Memory B cell (primary cell): ENCODE measurements at places on chromosomes 12 and 14.
A peak's percentile ranks its signal among the peaks of the same experiment; 100 is the strongest.

- H3K36me3 ChIP-seq, result no peaks in the 10 kb centered on the region
- no peak overlapping the region for H3K4me3 ChIP-seq
- no peak overlapping the region for H3K27ac ChIP-seq
Measured at GRCh38 chr14:52058341-52058740, 10.5 kb downstream of the NID2 start.

GRCh38 chr12:2501464-2502191 is 293.1 kb upstream of the FKBP4 start:
- no peak overlapping the region for H3K4me3 ChIP-seq
- no peak overlapping the region for H3K27ac ChIP-seq
- H3K4me1 ChIP-seq, result no peaks in the 10 kb centered on the region
- peaks cover 12% of the 10 kb centered on the region for H3K27me3 ChIP-seq
- H3K36me3 ChIP-seq, result no peaks in the 10 kb centered on the region
- no peak for DNase-seq

DNA sequence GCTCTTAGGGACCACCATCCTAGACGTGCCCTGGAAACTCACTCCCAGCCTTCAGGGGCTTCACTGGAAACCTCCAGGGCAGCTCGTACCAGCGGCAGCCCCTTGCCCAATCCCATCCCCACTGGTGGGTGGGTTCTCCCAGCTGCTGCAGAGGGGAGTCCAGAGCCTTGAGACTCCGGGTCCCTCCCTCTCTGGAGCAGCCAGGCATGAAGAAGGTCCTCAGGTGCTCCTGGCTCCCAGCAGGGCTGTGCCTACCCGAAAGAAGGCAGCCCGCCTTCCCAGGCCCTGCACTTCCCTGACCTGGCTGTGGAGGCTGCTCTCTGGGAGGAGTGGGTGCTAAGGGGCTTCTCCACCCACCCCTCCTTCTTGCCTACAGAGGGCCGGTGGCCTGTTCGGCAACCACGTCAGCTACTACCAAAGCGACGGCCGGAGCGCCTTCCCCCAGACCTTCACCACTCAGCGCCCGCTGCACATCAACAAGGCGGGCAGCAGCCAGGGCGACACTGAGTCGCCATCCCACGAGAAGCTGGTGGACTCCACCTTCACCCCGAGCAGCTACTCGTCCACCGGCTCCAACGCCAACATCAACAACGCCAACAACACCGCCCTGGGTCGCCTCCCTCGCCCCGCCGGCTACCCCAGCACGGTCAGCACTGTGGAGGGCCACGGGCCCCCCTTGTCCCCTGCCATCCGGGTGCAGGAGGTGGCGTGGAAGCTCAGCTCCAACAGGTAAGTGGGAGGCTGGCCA is 115.5 kb upstream of the FKBP4 start:
- no peak for DNase-seq
- peaks cover 3% of the 10 kb centered on the region for H3K27me3 ChIP-seq
- H3K27ac ChIP-seq, result no peak overlapping the region
- peaks cover 2% of the 10 kb centered on the region for H3K4me1 ChIP-seq

DNA sequence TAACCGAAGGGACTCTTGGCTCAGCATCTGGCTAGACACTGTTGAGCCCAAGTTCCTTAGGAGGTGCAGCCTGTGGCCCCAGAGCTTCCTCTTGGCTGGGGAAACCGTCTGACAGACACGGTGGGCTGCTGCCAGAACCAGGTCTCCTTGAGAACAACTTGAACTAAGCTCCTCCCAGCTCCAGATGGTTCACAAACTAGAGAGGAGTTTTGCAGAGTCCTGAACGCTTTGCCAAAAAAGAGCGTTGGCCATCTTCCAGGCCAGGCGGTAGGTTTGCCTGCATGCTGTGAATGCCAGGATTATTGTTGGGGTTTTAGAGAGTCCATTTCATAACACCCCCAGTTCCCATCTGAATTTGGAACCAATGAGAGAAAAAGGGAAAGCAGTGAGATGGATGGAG is 399.8 kb downstream of the RGS6 start:
- H3K36me3 ChIP-seq, result no peaks in the 10 kb centered on the region
- DNase-seq, result no peak
- H3K4me1 ChIP-seq, result no peaks in the 10 kb centered on the region
- H3K27me3 ChIP-seq, result peaks cover 11% of the 10 kb centered on the region

- H3K27me3 ChIP-seq, result no peaks in the 10 kb centered on the region
- H3K4me3 ChIP-seq, result no peak overlapping the region
- H3K27ac ChIP-seq, result no peak overlapping the region
- H3K36me3 ChIP-seq, result peaks cover 4% of the 10 kb centered on the region
- H3K4me1 ChIP-seq, result peaks cover 7% of the 10 kb centered on the region
- no peak for DNase-seq
Measured at GRCh38 chr12:94615260-94616181, 34.8 kb downstream of the TMCC3 start.

DNA sequence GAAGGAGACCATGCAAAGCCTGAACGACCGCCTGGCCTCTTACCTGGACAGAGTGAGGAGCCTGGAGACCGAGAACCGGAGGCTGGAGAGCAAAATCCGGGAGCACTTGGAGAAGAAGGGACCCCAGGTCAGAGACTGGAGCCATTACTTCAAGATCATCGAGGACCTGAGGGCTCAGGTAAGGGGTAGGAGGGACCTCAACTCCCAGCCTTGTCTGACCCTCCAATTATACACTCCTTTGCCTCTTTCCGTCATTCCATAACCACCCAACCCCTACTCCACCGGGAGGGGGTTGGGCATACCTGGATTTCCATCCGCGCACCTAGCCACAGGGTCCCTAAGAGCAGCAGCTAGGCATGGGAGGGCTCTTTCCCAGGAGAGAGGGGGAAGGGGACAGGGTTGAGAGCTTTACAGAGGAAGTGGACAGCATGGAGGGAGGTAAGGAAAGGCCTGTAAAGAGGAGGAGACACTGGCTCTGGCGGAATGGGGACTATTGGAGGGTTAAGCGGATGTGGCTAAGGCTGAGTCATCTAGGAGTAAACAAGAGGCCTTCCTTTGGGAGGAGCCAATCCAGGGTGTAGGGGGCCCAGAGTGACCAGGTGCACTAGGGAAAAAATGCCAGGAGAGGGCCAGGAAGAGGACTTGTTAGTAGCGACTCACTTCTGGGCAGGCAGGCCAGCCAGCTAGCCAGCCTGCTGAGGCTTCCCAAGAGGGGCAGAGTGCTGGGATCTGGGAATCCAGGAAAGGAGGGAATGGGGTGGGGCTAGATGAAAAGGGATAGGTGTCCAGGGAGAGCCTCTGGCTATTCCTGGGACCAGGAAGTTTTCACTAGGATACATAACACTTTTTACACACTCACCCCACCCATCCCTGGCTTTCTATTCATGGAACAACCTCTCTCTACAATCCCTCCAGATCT is 754 bp downstream of the KRT18 start:
- peak overlapping the region; percentile 79 for H3K4me3 ChIP-seq
- no peak overlapping the region for H3K27ac ChIP-seq
- peaks cover 7% of the 10 kb centered on the region for H3K4me1 ChIP-seq
- no peaks in the 10 kb centered on the region for H3K36me3 ChIP-seq

DNA sequence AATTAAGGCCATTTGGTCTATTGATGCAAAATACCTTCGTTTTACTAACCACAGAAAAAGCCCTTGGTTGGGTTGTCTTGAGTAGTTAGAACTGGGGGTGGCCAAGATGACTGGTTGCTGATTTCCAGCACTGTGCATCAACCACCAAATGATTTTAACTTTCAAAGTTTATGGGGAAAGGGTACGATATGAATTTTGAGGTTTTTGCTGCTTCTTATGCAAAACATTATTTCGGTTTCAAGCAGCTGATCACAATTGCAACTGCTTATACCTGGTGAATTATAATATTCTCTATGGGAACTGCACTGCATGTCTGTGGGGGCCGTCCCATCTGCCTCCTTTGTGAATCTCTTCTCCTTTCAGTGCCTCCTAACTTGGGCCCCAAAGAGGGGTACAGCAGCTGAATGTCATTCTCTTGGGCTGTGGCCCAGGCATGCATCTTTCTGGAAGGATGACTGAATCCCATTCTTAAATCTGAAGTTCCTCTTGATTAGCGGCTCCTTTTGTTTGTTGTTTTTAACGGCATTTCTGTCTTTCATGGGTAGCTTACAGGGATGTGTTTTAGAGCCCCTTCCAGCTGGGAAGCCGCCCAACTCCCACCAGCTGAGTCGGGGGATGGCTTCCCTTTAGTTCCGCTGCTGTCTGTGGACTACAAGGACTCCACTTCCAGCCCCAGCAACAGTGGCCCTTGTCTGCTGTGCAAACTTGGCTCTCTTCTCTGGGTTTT is 479.8 kb downstream of the ZFP36L1 start:
- H3K27me3 ChIP-seq, result no peaks in the 10 kb centered on the region
- peaks cover 38% of the 10 kb centered on the region for H3K4me1 ChIP-seq
- peak overlapping the region; percentile 28 for H3K4me3 ChIP-seq
- no peak for DNase-seq
- H3K36me3 ChIP-seq, result peaks cover 2% of the 10 kb centered on the region
- peak overlapping the region; percentile 49 for H3K27ac ChIP-seq

DNA sequence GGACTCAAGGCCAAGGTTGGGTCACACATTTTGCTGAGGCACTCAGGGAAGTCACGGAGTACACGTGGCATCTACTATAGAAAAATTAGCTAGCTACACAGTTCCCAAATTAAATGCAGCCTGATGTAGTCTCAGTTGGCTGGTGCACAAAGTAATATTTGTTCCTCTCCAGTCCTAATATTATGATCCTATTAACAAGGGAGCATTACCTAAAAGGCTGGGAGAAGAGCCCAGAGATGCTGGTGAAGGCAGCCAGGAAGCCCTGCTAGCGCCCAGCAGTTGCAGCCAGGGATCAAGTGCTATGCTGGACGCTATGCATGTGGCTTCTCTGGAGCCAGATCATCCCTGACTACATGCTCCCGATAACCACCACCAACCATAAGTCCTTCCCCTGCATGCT is 88.0 kb upstream of the GSC start:
- H3K36me3 ChIP-seq, result no peaks in the 10 kb centered on the region
- H3K27me3 ChIP-seq, result peaks cover 1% of the 10 kb centered on the region
- no peak for DNase-seq
- no peaks in the 10 kb centered on the region for H3K4me1 ChIP-seq
- no peak overlapping the region for H3K27ac ChIP-seq

DNA sequence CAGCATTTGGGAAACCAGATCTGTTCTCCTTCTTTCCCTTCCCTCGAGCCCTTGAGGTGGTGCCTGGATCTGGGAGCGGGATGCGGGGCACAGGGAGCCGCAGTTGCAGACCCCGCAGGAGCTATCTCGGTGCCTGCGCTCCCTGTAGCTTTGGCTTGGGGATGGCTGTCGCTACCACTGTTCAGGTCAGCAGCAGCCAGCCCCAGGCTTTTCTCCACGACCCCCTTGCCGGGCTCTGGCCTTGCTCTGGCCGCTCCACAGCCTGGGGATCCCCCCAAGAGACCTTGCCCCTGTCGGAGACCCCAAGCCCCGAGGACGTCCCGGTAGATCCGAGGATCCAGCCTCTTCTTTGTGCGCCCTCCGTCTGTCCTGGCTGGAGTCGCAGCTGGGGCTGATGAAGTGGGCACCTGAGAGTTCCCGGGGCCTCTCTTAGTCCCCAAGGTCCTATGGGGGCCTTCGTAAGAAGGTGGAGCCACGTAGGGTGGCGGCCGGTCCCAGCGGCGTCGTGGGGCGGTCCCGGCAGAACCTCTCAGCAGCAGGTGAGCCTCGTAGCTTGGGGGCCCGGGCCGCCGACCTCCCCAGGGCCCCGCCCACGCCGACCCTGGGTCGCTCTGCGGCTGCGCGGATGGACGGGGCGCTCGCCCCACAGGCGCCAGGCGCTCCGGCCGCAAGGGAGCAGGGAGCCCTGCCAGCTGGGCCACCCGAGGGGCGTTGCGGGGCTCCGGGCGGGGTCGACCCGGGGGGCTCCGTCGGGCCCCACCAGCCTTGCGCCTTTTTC is 1.3 kb downstream of the DDN start:
- H3K4me3 ChIP-seq, result peak overlapping the region; percentile 76
- DNase-seq, result peak; percentile 46
- H3K27me3 ChIP-seq, result peaks cover 24% of the 10 kb centered on the region
- peaks cover 29% of the 10 kb centered on the region for H3K4me1 ChIP-seq
- peak overlapping the region; percentile 89 for H3K27ac ChIP-seq

DNA sequence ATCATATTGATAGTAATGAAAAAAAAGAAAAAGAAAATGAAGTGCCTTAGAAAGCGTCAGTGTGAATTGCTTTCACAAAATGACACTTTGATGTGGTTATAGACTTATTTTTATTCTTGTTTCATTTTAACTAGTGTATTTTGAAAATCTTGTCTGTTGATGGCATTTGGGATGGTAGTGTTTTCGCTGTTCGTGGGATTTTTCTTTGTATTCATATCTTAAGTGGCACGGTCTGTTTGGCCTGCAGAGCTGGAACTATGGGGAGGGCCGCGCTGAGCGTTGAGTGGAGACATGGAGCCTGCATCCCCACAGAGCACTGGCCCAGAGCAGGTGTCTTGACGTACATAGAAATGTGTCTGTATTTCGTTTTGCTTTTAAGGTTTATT is 61.6 kb downstream of the WDR20 start:
- no peak overlapping the region for H3K4me3 ChIP-seq
- peaks cover 21% of the 10 kb centered on the region for H3K4me1 ChIP-seq
- no peaks in the 10 kb centered on the region for H3K27me3 ChIP-seq
- H3K36me3 ChIP-seq, result peaks cover 40% of the 10 kb centered on the region
- DNase-seq, result no peak

DNA sequence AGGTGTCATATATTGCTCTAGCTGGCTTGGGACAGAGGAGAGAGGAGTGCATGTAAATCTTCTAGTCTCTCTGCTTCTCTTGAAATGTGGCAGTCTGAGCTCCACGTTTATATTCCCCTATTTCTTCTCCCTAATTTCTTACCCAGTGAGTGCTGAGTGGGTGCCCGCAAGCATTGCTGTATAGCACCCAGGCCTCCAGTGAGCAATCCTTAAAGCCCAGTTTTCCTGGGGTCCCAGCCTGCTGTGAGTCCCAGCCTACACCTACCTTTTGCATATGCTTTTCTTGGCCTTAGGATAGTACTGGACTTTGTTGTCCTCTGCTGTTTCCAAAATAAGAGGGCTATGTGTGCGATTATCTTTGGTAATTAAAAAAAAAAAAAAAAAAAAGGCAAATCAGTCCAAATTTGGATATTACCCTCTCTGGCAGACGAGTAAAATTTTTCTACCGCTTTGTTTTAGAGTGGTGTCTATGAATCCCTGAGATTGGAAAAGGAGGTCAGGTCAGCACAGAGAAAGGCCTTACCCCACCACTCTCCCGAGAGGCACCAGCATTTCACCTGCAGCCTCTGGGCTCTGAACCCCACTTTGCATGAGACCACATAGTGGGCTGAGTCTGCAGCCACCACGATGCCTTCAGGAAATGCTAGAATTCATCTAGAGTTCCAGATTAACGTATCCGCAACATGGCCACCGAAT is 1.1 kb downstream of the MGST1 start:
- no peak overlapping the region for H3K4me3 ChIP-seq
- H3K4me1 ChIP-seq, result no peaks in the 10 kb centered on the region
- no peak overlapping the region for H3K27ac ChIP-seq
- H3K27me3 ChIP-seq, result peaks cover 3% of the 10 kb centered on the region
- H3K36me3 ChIP-seq, result no peaks in the 10 kb centered on the region
- no peak for DNase-seq

GRCh38 chr14:60164404-60164711 is 840 bp downstream of the DHRS7 start:
- H3K27ac ChIP-seq, result peak overlapping the region; percentile 97
- DNase-seq, result no peak
- H3K27me3 ChIP-seq, result no peaks in the 10 kb centered on the region
- H3K4me3 ChIP-seq, result peak overlapping the region; percentile 95
- peaks cover 28% of the 10 kb centered on the region for H3K4me1 ChIP-seq
- peaks cover 5% of the 10 kb centered on the region for H3K36me3 ChIP-seq
